Hepatic stellate cell (primary cell): ENCODE measurements at places on chromosomes 5 and 9.

DNA sequence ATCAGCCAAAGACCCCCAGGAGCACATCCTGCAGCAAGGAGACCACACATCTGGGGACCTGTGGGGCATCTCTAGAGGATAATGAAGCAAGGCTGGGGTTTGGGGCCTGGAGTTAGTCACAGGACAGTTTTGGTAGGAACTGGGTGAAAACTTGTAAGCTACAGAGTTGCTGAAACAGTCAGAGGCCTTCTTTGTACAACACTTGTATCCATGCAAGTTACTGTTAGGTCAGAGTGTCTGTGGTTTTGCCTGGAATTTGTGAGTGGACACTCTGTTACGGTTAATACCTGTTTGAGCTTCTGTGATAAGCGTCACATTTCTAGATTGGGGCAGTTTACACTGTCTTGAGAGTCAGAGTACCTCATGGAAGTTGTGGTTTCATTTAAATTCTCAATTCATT is 22.6 kb upstream of the ASPN start:
- no peak for DNase-seq

DNA sequence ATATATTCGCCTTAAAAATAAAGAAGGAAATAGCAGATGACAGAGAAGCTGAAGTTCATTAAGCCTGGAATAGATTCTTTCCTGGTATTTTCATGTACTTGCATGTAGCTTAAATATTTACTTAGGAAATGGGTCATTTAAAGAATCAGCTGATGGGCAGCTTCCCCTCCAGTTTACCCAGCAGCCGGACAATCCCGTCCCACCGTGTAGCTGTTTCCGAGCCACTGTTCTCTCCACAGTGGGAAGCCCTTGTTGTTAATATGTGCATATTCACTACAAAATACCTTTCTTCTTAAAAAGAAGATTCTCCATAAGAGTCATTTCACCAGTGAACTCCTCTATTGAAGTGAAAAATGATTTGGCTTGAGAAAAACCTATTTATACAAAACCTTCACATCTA is 187.0 kb downstream of the FANCC start:
- DNase-seq, result no peak

DNA sequence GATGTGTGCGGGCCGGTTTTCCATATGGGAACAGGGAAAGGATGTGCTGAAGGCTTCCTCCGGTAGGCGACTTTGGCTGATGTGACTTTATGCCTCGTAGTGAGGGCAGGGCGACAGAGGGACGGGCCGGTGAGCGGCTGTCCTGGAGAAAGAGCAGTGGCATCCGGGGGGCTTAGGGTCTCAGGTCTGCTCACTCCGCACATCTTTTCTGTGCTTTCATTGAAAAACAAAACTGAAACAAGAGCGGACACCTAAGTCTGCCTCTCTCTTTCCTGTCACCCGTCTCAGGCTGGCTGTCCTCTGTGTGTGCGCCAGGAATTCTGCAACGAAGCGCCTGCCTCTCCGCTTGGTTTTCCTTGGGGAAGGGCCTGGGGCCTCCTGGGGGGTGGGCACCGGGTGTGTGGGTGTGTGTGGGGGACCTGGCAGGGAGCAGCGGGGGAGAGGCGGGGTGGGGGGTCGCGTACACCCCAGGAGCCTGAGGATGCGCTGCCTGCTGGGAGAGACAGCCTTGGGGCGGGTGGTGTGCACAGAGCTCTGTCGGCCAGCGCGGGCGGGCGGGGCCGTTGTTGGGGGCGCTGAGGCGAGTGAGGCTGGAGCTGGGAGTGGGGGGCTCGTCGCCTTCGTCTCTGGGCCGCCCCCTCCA is 580 bp upstream of the PRRX2 start:
- peak; percentile 60 for DNase-seq

GRCh38 chr9:2157277-2158110 is 142.3 kb downstream of the SMARCA2 start:
- DNase-seq, result peak; percentile 44

GRCh38 chr5:148641735-148642134 is 12.6 kb downstream of the HTR4 start:
- no peak for DNase-seq

DNA sequence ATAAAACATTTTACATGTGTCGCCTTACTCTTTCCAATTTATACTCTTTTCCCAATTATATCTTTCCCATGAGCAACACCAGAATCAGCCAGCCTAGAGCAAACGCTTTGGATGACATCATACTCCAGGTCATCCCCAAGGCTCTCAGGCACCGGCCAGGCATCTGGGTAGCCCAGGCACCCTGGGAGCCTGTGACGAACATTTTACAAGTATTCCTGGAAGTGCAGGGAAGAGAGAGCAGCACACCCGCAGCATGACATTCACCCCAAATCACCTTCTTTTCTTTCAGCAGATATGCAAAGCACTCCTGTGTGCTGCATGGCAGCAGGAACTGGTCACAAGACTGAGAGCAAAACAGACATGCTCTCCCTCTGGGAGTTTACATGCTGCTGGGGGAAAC is 75.7 kb upstream of the SMIM23 start:
- no peak for DNase-seq

DNA sequence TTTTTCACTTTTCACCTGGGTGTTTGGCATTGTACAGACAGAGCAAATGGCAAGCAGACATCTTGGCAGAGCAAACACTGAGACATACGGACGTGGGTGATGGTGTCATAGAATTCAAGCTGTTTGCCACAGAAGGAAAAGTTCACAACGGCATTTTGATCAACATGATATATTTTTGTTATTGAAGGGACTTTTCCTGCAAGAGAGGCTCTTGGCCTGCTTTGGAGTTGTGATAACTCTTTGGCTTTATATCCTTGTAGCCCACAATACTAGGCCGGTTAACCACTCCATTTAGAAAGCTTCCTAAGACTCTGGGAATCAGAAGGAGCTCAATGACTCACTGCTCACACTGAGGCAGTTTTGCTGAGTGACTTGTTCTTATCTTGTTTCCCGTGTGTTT is 1038.3 kb downstream of the TLE1 start:
- DNase-seq, result no peak

GRCh38 chr9:137984005-137984404 is 106.4 kb downstream of the CACNA1B start:
- no peak for DNase-seq

DNA sequence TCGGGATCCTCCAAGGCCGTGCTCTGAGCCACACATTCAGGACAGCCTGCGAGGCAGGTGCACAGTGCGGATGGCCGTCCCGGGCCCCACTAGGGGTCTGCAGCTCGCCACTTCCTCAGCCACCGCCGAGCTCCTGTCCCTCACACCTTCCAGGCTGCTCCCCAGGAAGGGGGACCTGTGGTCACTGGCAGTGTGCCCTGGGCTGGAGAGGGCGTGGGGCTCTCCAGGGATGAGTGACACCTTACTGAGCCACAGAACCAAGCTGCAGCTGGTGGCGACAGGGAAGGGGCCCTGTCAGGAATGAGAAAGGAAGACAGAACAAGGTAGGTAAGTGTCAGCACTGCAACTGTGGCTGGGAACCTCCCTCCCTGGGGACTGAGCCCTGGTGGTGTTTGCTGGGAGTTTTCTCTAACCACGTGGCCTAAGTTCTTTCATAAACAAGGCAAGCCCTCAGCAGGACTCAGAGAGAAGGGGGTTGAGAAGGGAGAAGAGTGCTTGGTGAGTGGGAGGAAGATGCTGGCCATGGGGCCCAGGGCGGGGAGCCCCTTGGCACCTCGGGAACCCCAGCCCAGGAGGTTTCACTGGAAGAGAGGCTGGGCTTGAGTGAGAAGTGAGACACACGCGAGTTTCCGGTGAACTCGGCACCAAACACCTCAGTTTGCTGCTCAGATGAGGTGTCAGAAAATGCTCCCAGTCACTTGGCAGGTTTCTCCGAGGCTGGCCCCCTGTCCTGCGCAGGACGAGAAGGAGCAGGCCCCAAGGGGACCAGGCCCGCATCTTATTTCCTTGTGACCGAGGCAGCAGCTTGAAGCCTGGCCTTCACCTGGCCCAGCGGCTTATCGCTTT is 5.2 kb downstream of the IL13 start:
- peak; percentile 64 for DNase-seq

DNA sequence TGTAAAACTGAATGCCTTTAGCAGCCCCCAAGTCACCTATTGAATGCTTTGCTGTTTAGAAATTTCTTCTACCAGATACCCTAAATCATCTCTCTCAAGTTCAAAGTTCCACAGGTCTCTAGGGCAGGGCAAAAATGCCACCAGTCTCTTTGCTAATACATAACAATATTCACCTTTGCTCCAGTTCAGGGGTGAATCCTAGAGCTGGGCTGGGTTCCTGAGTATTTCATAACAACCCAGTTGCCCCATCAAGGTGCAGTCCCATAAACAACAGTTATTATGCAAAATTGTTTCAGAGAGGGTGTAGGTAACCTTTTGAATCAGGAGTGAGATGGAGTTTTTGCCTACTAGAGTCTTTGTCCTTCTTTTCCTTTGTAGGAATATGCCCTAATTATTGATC is 19.0 kb upstream of the C1QTNF3 start:
- no peak for DNase-seq

DNA sequence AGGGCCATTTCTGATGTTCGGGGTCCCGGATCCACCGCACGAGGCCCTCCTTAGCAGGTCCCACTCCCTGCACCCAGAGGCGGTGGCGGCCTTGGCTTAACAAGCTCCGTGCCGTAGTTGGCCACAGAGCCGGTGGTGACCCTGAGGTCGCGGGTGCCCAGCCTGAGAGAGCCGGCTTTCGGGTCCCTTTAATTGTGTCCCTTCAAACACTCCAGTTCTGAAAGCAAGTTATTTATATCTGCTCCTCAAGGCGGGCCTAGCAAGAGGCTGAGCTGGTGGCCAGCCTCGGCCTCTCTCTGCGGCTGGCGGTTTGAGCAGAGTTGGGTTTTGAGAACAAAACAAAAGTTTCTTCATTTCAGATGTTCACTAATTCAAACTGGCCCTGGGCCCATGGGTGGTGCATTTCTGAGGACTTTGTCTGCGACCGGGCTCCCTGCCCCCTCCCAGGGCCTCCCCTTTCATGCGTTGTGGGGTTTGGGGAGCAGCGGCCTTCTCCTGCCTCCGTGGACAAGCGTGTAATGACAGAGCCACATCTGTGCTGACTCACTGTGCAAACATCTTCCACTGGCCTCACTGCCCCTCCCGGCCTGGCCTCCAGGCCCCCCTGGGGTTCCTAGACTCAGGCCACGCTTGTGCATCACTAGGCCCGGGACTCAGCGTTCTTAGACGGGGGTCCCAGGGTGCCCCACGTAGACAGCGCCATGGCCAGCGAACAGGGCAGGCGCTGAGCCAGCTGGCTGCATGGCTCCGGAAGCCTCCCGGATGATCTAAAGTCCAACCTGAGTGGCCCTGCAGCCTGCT is 49.4 kb upstream of the COL5A1 start:
- DNase-seq, result peak; percentile 95

- peak; percentile 60 for DNase-seq
Measured at GRCh38 chr5:139014726-139015125, 139.6 kb upstream of the LRRTM2 start.

DNA sequence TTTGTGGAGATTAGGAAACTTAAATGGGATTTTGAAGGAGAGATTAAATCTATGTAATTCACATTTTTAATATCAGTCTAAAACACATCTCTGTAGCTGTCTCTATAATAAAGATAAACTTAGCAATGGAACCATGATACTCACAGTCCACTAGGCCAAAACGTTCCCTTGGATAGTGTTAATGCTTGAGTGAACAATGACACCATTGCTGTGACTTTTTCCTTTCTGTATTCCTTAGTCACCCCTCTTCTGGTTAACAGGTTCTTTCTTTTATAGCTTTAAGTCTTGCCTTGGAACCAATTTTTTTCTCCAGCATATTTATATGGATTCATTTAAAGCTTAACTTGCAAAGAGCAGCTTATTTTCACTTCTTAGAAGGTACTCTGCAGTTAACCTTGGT is 63.3 kb downstream of the INSL6 start:
- no peak for DNase-seq

- DNase-seq, result no peak
Measured at GRCh38 chr5:139744471-139745131, 51.0 kb upstream of the PSD2 start.

GRCh38 chr5:73922875-73923557 is 297.0 kb downstream of the ARHGEF28 start:
- no peak for DNase-seq

DNA sequence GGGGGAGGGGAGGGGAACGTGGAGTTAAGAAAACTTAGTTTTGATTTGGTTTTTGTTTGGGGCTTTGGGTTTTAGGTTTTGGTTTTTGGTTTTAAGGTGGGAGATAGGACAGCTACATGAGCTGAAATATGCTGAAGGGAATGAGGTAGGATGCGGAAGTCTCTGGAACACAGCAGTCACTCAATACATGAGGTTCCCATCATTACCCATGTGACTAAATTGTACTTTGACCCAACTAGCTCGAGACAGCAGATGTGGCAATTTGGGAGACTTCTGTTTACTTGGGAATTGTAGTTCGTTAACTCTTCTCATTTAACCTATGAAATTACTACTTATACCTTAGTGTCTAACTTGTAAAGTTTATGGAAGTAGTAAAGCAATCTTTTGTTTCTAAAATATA is 124.2 kb downstream of the TLE1 start:
- no peak for DNase-seq

DNA sequence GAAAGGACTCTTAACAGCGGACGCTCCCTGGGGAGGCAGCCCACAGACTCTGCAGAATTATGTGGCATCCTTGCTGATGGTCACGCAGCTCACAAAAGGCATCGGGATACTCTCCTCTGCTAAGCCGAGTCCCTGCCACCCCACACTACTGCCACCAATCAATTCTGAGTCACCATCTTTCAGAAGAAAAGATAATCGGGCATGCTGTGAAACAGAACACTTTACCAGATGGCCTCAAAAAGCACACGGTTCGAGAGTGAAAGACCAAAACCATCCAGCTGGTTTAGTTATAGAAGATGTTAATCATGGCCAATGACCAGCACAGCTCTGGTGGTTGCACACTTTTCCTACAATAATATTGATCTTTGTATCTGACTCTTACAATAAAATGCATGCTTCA is 136.3 kb downstream of the MYO10 start:
- DNase-seq, result no peak

DNA sequence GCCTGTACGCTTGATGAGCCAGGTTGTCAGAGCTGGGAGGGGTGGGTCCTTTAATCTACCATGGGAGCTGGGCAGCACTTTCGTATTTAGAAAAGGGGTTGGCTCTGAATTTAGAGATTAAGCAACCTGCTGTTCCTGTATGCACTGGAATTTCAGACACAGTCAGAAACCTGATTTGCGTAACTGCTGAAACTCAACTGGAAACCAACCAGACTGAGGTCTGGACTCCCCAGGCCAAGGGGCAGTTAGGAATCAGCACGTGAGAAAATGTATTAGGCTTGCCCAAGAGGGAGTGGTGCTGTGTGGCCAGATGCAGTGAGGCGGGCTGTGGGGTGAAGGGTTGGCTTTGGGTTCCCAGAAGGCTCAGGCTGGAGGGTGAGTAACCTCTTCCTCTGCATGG is 235.0 kb downstream of the GOLPH3 start:
- DNase-seq, result no peak

DNA sequence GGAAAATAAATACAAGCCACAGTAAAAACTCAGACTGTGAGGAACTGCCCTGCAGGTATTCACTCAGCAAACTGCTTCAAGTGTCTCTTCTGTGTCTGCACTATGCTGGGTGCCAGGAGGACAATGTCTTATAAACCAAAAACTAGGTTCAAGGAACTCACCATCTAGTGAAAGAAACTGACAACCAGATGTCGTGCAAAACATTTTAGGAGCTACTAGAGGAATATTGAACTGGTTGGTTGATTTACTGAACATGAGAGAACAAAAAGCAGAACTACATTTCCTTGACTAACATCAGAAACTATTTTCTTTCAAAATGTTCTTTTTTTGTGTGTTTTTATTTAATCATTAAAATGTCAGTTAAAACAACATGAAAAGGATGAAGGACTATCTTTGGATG is 35.2 kb downstream of the ZNF366 start:
- no peak for DNase-seq
